Renal pelvis (tissue), 12 donors: ENCODE measurements at places on chromosomes 3 and 15. TPM values are rescaled to one million over a fixed set of nuclear protein-coding genes. Genes with fewer than 3 reads are reported as not detected.

Gene BSN
- 2.0 TPM for polyA plus RNA-seq

Gene ITPKA
- polyA plus RNA-seq, result 0.83 TPM

Gene LRRIQ4
- not detected for polyA plus RNA-seq

Gene UBAP1L
- 9.8 TPM for polyA plus RNA-seq

Gene IFT57
- polyA plus RNA-seq, result 90.6 TPM
